Vagina (tissue), 2 donors: ENCODE measurements at places on chromosomes 7 and 10.
A peak's percentile ranks its signal among the peaks of the same experiment; 100 is the strongest.

GRCh38 chr7:157604661-157605381 is 268.0 kb downstream of the DNAJB6 start:
- no peaks in the 10 kb centered on the region for H3K4me1 ChIP-seq
- no peak for DNase-seq
- no peak overlapping the region for H3K27ac ChIP-seq
- H3K27me3 ChIP-seq = no peaks in the 10 kb centered on the region
- no peaks in the 10 kb centered on the region for H3K36me3 ChIP-seq

DNA sequence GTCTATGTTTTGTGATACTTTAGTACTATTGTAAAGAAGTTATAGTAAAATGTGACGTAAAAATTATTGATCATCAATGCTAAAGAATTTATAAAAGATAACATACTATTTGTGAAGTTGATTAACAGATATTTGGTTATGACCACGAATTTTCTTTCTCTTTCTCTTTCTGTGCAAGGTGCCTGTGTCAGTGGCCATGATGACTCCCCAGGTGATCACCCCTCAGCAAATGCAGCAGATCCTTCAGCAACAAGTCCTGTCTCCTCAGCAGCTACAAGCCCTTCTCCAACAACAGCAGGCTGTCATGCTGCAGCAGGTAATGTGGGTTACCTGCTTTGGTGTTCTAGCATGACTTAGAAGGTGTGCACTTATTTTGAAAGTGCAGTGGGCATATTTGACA is 213.7 kb downstream of the FOXP2 start:
- peaks cover 5% of the 10 kb centered on the region for H3K36me3 ChIP-seq
- no peak overlapping the region for H3K27ac ChIP-seq
- H3K4me1 ChIP-seq = no peaks in the 10 kb centered on the region
- no peaks in the 10 kb centered on the region for H3K27me3 ChIP-seq

GRCh38 chr10:113506476-113506875 is 46.4 kb upstream of the HABP2 start:
- H3K27me3 ChIP-seq = no peaks in the 10 kb centered on the region
- DNase-seq = no peak
- H3K27ac ChIP-seq = no peak overlapping the region
- H3K4me3 ChIP-seq = no peak overlapping the region

- no peaks in the 10 kb centered on the region for H3K27me3 ChIP-seq
- no peaks in the 10 kb centered on the region for H3K36me3 ChIP-seq
- DNase-seq = no peak
- no peak overlapping the region for H3K27ac ChIP-seq
- no peak overlapping the region for H3K4me3 ChIP-seq
- H3K4me1 ChIP-seq = peaks cover 6% of the 10 kb centered on the region
Measured at GRCh38 chr10:132889556-132889955, 52.8 kb downstream of the CFAP46 start.

DNA sequence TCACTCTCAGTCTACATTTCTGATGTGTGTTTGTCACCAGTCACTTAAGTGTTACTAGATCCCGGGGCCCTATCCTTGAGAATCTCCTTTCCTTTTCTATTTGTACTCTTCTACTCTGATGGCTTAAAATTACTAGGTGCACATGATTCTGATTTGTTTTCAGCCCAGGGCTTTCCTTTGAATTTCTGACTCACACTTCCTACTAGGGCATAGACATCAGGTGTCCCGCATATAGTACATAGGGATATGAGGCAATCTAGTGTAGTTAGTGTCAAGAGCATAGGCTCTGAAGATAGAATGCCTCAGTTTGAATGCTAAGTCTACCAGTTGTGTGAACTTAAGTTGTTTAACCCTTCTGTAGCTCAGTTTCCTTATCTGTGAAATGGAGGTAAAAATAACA is 49.4 kb upstream of the LRRN3 start:
- no peaks in the 10 kb centered on the region for H3K4me1 ChIP-seq
- H3K36me3 ChIP-seq = no peaks in the 10 kb centered on the region
- H3K4me3 ChIP-seq = no peak overlapping the region
- DNase-seq = no peak
- no peak overlapping the region for H3K27ac ChIP-seq
- H3K27me3 ChIP-seq = no peaks in the 10 kb centered on the region

GRCh38 chr7:122316467-122317388 is 12.2 kb upstream of the FEZF1 start:
- H3K4me1 ChIP-seq = peaks cover 15% of the 10 kb centered on the region
- H3K27me3 ChIP-seq = no peaks in the 10 kb centered on the region
- H3K27ac ChIP-seq = no peak overlapping the region
- no peaks in the 10 kb centered on the region for H3K36me3 ChIP-seq

- H3K4me1 ChIP-seq = no peaks in the 10 kb centered on the region
- H3K36me3 ChIP-seq = no peaks in the 10 kb centered on the region
- H3K4me3 ChIP-seq = no peak overlapping the region
- H3K27ac ChIP-seq = no peak overlapping the region
- H3K27me3 ChIP-seq = no peaks in the 10 kb centered on the region
Measured at GRCh38 chr10:103941801-103942200, 23.8 kb upstream of the STN1 start.

GRCh38 chr7:73992101-73992562 is 35.8 kb upstream of the ELN start:
- DNase-seq = no peak
- no peak overlapping the region for H3K4me3 ChIP-seq
- H3K27ac ChIP-seq = peak overlapping the region; percentile 72
- no peaks in the 10 kb centered on the region for H3K27me3 ChIP-seq

DNA sequence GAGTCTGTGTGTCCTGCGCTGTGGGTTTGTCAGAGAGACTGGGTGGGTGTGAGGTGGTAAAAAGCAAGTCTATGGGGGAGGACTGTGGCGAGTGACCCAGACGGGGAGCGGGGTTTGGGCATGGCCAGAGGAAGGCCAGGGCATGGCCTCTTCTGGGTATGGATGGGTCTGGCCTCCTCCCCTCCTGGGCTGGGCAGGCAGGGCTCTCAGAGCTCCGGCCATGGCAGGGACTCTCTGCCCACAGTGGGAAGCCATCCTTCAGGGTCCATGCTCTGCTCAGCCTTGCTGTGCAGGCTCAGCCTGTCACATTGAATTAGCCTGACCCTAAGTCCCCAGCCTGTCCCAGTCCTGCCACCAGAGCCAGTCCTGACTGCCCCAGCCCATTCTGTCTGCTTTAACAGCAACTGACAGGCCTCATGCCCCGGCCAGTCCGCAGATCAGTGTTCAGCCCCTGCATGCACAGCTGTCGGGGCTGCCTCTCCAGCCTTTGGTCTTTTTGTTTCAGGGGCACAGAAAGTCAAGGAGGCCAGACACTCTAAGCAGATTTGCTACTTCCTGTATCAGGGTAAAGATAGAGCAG is 7.9 kb downstream of the ANTXRL start:
- H3K36me3 ChIP-seq = no peaks in the 10 kb centered on the region
- no peak overlapping the region for H3K4me3 ChIP-seq
- no peak overlapping the region for H3K27ac ChIP-seq
- DNase-seq = no peak
- H3K4me1 ChIP-seq = no peaks in the 10 kb centered on the region

- DNase-seq = no peak
- H3K4me1 ChIP-seq = no peaks in the 10 kb centered on the region
- no peak overlapping the region for H3K4me3 ChIP-seq
- H3K36me3 ChIP-seq = no peaks in the 10 kb centered on the region
Measured at GRCh38 chr10:76002262-76002854, 570.9 kb downstream of the LRMDA start.

DNA sequence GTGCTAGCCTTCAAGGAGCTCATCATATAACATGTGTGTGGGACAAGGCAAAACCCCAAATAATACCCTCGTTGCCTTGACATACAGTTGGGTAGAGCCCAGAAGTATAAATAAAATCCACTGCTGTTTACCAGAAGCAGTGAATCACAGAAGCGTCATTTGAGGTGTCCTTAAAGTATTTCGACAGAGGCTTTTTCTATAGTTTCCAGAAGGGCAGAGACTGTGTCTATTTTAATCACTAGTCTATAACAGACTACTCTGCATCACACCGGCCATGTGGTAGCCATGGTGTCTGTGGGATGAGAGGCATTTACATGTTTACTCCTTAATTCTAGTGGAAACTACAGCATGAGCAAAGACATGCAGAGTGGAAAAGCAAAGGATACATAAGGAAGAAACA is 131.3 kb downstream of the CTTNBP2 start:
- H3K36me3 ChIP-seq = peaks cover 12% of the 10 kb centered on the region
- H3K27me3 ChIP-seq = no peaks in the 10 kb centered on the region
- H3K27ac ChIP-seq = no peak overlapping the region
- H3K4me3 ChIP-seq = no peak overlapping the region
- no peaks in the 10 kb centered on the region for H3K4me1 ChIP-seq
- no peak for DNase-seq

- H3K36me3 ChIP-seq = no peaks in the 10 kb centered on the region
- no peaks in the 10 kb centered on the region for H3K4me1 ChIP-seq
- no peak overlapping the region for H3K27ac ChIP-seq
- no peaks in the 10 kb centered on the region for H3K27me3 ChIP-seq
Measured at GRCh38 chr7:28202222-28202621, 21.6 kb upstream of the JAZF1 start.

DNA sequence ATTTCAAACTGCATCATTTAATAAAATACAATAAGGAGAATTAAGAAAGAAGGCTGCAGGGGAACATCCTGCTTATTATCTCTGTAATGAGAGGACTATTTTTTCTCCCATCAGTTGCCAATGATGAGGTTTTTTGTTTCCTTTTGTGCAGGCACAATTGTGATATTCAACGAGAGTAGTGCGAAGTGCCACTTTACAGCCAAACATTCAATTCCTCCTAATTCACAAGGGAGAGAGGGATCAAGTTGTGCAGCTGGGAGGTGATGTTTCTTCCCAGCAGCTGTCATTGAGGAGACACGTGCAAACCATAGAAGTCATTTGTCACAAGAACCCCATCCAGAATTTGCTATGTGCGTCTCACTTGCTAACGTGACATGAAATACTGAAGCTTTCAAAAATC is 81.6 kb upstream of the ICA1 start:
- H3K27ac ChIP-seq = no peak overlapping the region
- no peak for DNase-seq
- H3K4me1 ChIP-seq = no peaks in the 10 kb centered on the region
- H3K27me3 ChIP-seq = no peaks in the 10 kb centered on the region
- no peak overlapping the region for H3K4me3 ChIP-seq

DNA sequence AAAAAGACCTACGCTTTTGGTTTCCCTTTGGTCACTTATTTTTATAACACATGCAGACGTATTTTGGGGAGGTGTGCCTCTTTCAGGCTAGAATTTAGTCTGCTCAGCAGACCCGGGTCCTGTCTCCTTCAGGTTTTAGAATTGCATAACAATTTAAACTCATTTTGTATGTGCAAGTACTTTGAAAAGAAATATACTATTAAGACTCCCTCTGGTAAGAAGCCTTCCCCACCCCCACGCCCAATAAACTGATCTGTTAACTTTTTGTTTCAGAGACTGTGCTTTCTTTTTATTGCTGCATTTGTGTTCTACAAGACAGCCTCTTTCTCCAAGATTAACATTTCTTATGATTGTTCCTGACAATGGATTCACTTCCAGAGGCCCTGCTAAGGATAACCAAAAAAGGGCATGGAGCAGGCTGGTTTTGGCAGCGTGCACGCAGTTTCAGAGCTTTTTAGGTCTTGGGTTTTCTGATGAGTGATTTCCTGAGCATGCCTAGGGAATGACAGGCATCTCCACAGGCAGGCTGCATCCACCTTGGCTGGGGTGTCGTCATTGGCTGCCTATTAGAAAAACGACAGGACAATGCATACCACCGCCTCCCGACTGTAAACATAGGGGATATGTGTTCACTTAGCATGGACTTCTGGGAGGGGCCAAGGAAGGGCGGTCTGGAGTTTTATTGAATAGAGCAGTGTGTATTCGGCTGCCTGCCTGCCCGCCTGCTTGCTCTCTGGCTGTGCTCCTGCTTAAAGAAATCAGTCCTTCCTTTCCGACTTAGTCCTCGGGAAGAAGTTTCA is at the start of gene CALD1:
Gene CALD1, plus strand, starts transcription at position 694 of the 800 bp plus-strand sequence. CDS start 88,100 bp downstream, outside the sequence.
- no peaks in the 10 kb centered on the region for H3K36me3 ChIP-seq
- H3K4me1 ChIP-seq = peaks cover 41% of the 10 kb centered on the region
- peak within 1 kb of the TSS; percentile 92 for H3K27ac ChIP-seq
- peak; percentile 93 for DNase-seq
- peak within 1 kb of the TSS; percentile 63 for H3K4me3 ChIP-seq

- no peaks in the 10 kb centered on the region for H3K4me1 ChIP-seq
- H3K27ac ChIP-seq = no peak overlapping the region
- no peaks in the 10 kb centered on the region for H3K36me3 ChIP-seq
- no peak overlapping the region for H3K4me3 ChIP-seq
- DNase-seq = no peak
Measured at GRCh38 chr7:87565877-87566276, 34.8 kb downstream of the ABCB1 start.

- no peaks in the 10 kb centered on the region for H3K36me3 ChIP-seq
- H3K27me3 ChIP-seq = no peaks in the 10 kb centered on the region
- no peak overlapping the region for H3K27ac ChIP-seq
- no peaks in the 10 kb centered on the region for H3K4me1 ChIP-seq
- no peak overlapping the region for H3K4me3 ChIP-seq
- no peak for DNase-seq
Measured at GRCh38 chr7:128437426-128438332, 18.0 kb upstream of the HILPDA start.

- peaks cover 48% of the 10 kb centered on the region for H3K4me1 ChIP-seq
- H3K36me3 ChIP-seq = no peaks in the 10 kb centered on the region
- H3K27me3 ChIP-seq = no peaks in the 10 kb centered on the region
- H3K27ac ChIP-seq = peak overlapping the region; percentile 84
- peak overlapping the region; percentile 57 for H3K4me3 ChIP-seq
- peak; percentile 84 for DNase-seq
Measured at GRCh38 chr7:27148756-27149641, 1.4 kb upstream of the HOXA6 start.

DNA sequence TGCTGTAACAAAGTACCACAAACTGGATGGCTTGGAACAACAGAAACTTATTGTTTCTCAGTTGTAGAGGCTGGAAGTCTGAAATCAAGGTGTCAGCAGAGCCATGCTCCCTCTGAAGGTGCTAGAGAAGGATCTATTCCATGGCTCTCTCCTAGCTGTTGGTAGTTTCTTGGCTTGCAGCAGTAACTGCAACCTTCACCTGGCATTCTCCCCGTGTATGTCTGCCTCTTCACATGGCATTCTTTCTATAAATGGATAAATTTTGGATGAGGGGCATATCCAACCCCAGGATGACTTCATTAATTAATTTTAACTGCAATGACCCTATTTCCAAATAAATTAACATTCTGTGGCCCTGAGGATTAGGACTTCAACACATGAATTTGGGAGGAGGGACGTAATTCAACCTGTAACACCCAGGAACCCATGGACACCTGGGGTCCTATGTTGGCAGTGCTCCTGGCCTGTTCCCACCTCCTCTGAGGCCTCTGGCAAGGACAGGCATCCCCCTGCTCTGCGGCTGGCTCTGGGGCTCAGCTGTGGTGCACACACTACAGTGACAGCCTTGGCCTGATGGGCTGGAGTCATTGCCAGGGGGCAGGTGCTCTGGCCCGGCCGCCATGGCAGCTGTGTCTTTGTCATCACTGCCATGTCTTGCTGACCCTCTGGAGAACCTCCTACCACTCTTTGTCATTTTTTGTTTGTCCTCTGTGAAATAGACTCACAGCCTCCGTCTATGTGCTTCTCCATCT is 30.8 kb downstream of the LSMEM1 start:
- no peaks in the 10 kb centered on the region for H3K36me3 ChIP-seq
- no peak for DNase-seq
- H3K27me3 ChIP-seq = no peaks in the 10 kb centered on the region

- H3K27me3 ChIP-seq = no peaks in the 10 kb centered on the region
- no peak overlapping the region for H3K27ac ChIP-seq
- H3K36me3 ChIP-seq = no peaks in the 10 kb centered on the region
- no peaks in the 10 kb centered on the region for H3K4me1 ChIP-seq
- no peak for DNase-seq
- no peak overlapping the region for H3K4me3 ChIP-seq
Measured at GRCh38 chr7:90923541-90923997, 327.4 kb downstream of the CDK14 start.

GRCh38 chr7:63073286-63073685 is 925.4 kb upstream of the ZNF722 start:
- no peak overlapping the region for H3K27ac ChIP-seq
- H3K4me1 ChIP-seq = no peaks in the 10 kb centered on the region
- peak; percentile 77 for DNase-seq
- H3K36me3 ChIP-seq = no peaks in the 10 kb centered on the region
- H3K4me3 ChIP-seq = no peak overlapping the region
